ENCODE measurements at places on chromosomes 11 and 22.

- H3K4me3 ChIP-seq, result no peak overlapping the region
- no peak for DNase-seq
- H3K27ac ChIP-seq, result no peak overlapping the region
- no peaks in the 10 kb centered on the region for H3K36me3 ChIP-seq
- no peaks in the 10 kb centered on the region for H3K4me1 ChIP-seq
These were observed 77.9 kb downstream of the KCNQ1 start for GRCh38 chr11:2522631-2523255.

DNA sequence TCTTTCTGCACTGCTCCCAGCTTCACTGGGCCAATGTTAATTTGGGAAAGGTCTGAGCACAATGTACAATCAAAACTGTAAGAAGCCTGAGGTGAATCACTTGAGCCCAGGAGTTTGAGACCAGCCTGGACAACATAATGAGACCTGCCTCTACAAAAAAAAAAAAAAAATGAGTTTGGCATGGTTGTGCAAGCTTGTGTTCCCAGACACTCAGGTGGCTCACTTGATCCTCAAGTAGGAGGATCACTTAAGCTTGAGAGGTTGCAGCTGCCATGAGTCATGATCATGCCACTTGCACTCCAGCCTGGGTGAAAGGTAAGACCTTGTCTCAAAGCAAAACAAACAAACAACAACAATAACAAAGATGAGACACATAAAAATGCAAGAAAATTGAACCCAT, 38.6 kb upstream of the SC5D start:
- H3K27me3 ChIP-seq, result peaks cover 3% of the 10 kb centered on the region
- H3K36me3 ChIP-seq, result no peaks in the 10 kb centered on the region
- no peak for DNase-seq
- no peak overlapping the region for H3K27ac ChIP-seq

GRCh38 chr11:107184986-107185385, 166.7 kb upstream of the GUCY1A2 start:
- H3K27ac ChIP-seq, result no peak overlapping the region
- no peak overlapping the region for H3K4me3 ChIP-seq
- DNase-seq, result no peak
- no peaks in the 10 kb centered on the region for H3K36me3 ChIP-seq

GRCh38 chr11:16977136-16977993, 36.8 kb downstream of the PLEKHA7 start:
- no peak for DNase-seq
- no peaks in the 10 kb centered on the region for H3K27me3 ChIP-seq
- H3K4me3 ChIP-seq, result no peak overlapping the region
- H3K27ac ChIP-seq, result no peak overlapping the region
- peaks cover 10% of the 10 kb centered on the region for H3K4me1 ChIP-seq
- no peaks in the 10 kb centered on the region for H3K36me3 ChIP-seq

DNA sequence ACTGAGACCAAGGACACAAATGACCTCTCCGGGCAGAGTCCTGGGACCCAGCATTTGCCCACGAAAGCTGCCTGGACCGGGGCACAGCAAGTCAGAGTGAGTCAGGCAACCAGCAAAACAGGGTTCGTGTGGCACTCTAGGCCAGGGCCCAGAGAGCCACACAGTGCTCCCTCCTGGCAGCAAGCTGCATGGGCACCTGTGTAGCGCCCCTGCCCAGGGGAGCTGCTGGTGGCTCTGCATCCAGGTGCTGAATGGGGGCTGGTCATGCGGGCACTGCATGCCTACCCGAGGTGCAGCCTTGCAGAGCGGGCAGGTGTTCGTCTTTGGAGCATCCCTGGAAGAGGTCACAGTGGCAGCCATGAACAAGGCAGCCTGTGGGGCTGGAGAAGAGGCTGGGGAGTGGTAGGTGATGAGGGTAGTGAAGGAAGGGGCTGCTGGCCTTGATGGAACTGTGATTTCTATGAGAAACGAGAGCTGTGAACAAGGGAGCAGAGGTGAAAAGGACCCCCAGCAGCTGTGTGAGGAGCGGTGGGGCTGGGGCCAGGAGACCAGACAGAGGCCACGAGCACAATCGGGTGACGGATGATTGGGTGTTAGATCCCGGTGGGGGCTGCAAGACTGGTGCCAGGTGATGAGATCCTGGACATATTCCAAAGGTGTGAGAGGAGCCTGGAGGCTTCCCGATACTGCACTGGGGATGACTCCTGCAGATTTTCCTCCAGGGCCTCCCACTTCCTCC, 63.3 kb downstream of the DGCR2 start:
- no peaks in the 10 kb centered on the region for H3K4me1 ChIP-seq
- no peak for DNase-seq
- H3K4me3 ChIP-seq, result no peak overlapping the region
- no peak overlapping the region for H3K27ac ChIP-seq
- H3K36me3 ChIP-seq, result no peaks in the 10 kb centered on the region

- peaks cover 9% of the 10 kb centered on the region for H3K4me1 ChIP-seq
- H3K36me3 ChIP-seq, result peaks cover under 1% of the 10 kb centered on the region
- no peaks in the 10 kb centered on the region for H3K27me3 ChIP-seq
- 0 out of 2 replicates have a peak overlapping the region, but pooled peaks have one; percentile 4 for H3K27ac ChIP-seq
- no peak for DNase-seq
These were observed 30.7 kb downstream of the PPP2R1B start for GRCh38 chr11:111735262-111736116.

GRCh38 chr11:33310720-33311500, 53.7 kb downstream of the HIPK3 start:
- no peak overlapping the region for H3K27ac ChIP-seq
- no peaks in the 10 kb centered on the region for H3K4me1 ChIP-seq
- H3K27me3 ChIP-seq, result no peaks in the 10 kb centered on the region
- no peak overlapping the region for H3K4me3 ChIP-seq
- DNase-seq, result no peak

- H3K36me3 ChIP-seq, result no peaks in the 10 kb centered on the region
- H3K27ac ChIP-seq, result no peak overlapping the region
- H3K4me3 ChIP-seq, result no peak overlapping the region
These were observed 67.4 kb upstream of the PITPNB start for GRCh38 chr22:27986459-27986858.

- peaks cover 42% of the 10 kb centered on the region for H3K4me1 ChIP-seq
- no peak for DNase-seq
These were observed 8.0 kb upstream of the NUP160 start for GRCh38 chr11:47856186-47856585.

GRCh38 chr11:105033781-105034180, 1.2 kb downstream of the CASP1 start:
- H3K27ac ChIP-seq, result no peak overlapping the region
- H3K4me1 ChIP-seq, result no peaks in the 10 kb centered on the region
- H3K27me3 ChIP-seq, result no peaks in the 10 kb centered on the region

- peak overlapping the region; percentile 80 for H3K4me3 ChIP-seq
- H3K36me3 ChIP-seq, result peaks cover 6% of the 10 kb centered on the region
- peak overlapping the region; percentile 91 for H3K27ac ChIP-seq
- no peaks in the 10 kb centered on the region for H3K27me3 ChIP-seq
These were observed 1.2 kb upstream of the AHNAK start for GRCh38 chr11:62547691-62548281.

DNA sequence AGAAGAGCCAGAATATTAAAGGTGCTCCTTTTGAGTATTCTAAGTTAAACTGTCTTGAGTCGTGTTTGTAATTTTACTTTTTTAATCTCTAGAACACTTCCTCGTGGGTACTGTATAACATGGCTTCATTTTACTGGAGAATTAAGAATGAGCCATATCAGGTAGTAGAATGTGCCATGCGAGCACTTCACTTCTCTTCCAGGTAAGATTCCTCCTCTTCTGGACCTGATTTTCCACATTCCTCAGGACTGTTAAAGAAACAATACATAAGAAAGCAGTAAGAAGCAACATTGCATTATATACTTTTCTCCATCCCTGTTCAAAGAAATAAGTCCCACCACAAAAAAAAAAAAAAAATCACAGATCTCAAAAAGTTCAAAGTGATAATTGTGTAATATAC, 37.9 kb downstream of the TTC17 start:
- DNase-seq, result no peak
- H3K4me1 ChIP-seq, result no peaks in the 10 kb centered on the region
- peaks cover 60% of the 10 kb centered on the region for H3K36me3 ChIP-seq
- no peak overlapping the region for H3K4me3 ChIP-seq
- H3K27ac ChIP-seq, result no peak overlapping the region
- no peaks in the 10 kb centered on the region for H3K27me3 ChIP-seq

DNA sequence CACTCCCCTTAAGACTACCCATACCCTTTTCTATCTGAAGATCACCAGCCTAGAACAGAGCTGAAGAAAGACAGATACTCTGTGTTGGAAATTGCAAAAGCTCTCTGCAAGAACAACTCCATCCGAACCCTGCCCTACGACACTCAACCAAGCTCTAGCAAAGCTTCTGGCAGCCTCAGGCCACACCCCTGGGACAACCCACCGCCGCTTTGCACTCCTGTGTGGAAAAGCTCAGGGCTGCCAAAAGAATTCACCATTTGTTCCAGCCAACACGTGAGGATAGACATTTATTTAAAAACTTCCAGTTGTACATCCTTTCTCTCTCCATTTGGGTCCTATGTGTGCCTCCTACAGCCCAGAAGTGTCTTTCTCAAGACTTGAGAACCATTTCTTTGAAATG, 62.4 kb upstream of the CD5 start:
- H3K4me1 ChIP-seq, result no peaks in the 10 kb centered on the region
- H3K27me3 ChIP-seq, result no peaks in the 10 kb centered on the region
- no peak overlapping the region for H3K27ac ChIP-seq
- no peak overlapping the region for H3K4me3 ChIP-seq

DNA sequence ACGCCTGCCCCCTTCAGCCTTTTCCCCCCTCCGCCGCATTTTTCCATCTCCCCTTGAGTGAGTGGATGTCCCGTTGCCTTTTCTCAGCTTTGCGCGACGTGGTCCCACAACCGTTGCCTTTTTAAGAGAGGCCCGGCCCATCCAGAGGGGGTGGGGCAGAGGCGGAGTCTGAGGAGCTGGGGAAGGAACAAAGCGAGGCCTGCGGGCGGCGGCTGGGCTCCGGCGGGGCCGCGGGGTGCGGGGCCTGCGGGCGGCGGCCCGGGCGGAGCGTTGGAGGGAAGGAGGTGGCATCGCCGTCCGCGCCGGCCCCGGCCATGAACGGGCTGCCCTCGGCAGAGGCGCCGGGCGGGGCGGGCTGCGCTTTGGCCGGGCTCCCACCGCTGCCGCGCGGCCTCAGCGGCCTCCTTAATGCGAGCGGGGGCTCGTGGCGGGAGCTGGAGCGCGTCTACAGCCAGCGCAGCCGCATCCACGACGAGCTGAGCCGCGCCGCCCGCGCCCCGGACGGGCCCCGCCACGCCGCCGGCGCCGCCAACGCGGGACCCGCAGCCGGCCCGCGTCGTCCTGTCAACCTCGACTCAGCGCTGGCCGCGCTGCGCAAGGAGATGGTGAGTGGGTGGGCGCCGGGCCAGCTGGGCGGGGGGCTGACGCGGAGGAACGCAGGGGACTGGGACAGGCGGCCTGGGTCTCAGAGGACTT, at the start of gene FAM89B:
Gene FAM89B (plus strand): TSS at position 183 of the 696 bp plus-strand sequence. CDS start 132 bp downstream, at position 315.
- no peak for DNase-seq
- H3K4me1 ChIP-seq, result peaks cover 39% of the 10 kb centered on the region
- no peaks in the 10 kb centered on the region for H3K36me3 ChIP-seq
- H3K27ac ChIP-seq, result peak within 1 kb of the TSS; percentile 88

DNA sequence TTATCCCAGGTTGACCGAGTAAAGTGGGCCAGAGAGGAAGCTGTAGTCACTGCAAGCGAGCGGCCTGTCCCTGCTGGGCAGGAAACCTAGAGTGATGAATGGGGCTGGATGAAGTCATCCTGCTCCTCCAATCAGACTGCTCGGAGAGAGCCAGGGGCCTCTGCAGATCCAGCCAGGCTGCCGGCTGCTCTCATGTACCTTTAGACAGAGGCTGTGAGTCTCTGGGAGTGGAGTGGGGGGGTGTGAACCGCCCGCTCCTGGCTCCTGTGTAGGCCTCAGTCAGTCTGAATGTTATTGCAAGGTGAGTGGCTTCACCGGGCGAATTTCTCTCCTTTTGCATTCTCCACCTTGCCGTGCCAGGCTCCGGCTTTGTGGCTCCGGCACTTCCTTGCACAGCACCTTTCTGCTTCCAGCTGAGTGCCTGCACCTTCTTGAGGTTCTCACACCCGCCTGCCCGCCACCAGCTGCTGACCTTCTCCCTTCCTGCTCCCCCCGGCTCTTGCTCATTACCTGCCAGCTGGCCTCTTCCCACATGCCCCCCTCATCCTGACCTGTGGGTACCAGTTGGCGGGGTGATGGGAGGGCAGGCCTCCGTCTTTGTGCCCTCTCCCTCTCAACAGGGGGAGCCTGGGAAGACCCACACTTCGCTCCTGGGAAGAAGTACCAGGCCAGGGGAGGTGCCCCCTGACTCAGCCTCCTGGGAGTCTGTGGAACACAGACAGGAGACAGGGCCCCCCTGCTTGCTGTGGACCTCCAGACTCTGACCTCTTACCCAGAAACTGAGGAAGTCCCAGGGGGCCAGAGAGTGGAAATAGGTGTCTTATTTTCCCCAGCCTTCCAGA, 79.9 kb downstream of the GRAMD1B start:
- no peak overlapping the region for H3K27ac ChIP-seq
- H3K4me1 ChIP-seq, result peaks cover 3% of the 10 kb centered on the region
- no peak overlapping the region for H3K4me3 ChIP-seq
- no peak for DNase-seq

DNA sequence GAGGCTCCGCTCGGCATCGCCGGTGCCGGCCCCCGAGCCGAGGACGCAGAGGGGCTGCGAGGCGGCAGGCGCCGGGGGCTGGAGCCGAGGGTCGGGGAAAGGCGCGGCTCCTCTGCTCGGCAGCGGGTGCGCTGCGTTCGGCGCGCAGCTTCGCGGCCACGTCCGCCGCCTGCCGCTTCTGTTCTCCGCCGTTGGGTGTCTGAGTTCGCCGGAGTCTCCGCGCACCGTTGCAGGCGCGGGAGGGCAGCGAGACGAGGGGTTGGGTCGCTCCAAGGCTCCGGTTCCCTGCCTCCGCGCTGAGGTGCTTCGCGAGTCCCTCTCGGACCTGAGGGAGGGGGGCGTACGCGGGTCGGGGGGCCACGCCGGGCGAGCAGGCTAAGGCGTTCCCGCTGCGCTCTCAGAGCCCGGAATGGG, 347 bp downstream of the MN1 start:
- H3K4me3 ChIP-seq, result peak overlapping the region; percentile 58
- DNase-seq, result no peak
- H3K27ac ChIP-seq, result no peak overlapping the region
- H3K36me3 ChIP-seq, result no peaks in the 10 kb centered on the region
- no peaks in the 10 kb centered on the region for H3K27me3 ChIP-seq
- H3K4me1 ChIP-seq, result 0 out of 2 replicates have a peak, but pooled peaks cover 4% of the 10 kb centered on the region

GRCh38 chr11:79610678-79611077, 169.8 kb upstream of the TENM4 start:
- H3K4me1 ChIP-seq, result no peaks in the 10 kb centered on the region
- H3K27me3 ChIP-seq, result peaks cover 1% of the 10 kb centered on the region
- DNase-seq, result no peak
- no peaks in the 10 kb centered on the region for H3K36me3 ChIP-seq

- no peak overlapping the region for H3K4me3 ChIP-seq
- peak; percentile 92 for DNase-seq
- no peaks in the 10 kb centered on the region for H3K36me3 ChIP-seq
- no peaks in the 10 kb centered on the region for H3K27me3 ChIP-seq
These were observed 67.9 kb downstream of the YAP1 start for GRCh38 chr11:102177974-102178631.

GRCh38 chr11:76837696-76838677, 22.7 kb upstream of the ACER3 start:
- H3K4me3 ChIP-seq, result no peak overlapping the region
- peaks cover 3% of the 10 kb centered on the region for H3K27me3 ChIP-seq
- peaks cover 3% of the 10 kb centered on the region for H3K4me1 ChIP-seq
- H3K27ac ChIP-seq, result no peak overlapping the region

GRCh38 chr11:107689317-107690202, 22.3 kb downstream of the SLN start:
- peak overlapping the region; percentile 12 for H3K4me3 ChIP-seq
- no peak overlapping the region for H3K27ac ChIP-seq
- H3K4me1 ChIP-seq, result peaks cover 7% of the 10 kb centered on the region
- no peak for DNase-seq

GRCh38 chr11:35735411-35735810, 72.8 kb downstream of the TRIM44 start:
- no peak for DNase-seq
- no peak overlapping the region for H3K27ac ChIP-seq
- peaks cover 3% of the 10 kb centered on the region for H3K36me3 ChIP-seq
- no peaks in the 10 kb centered on the region for H3K4me1 ChIP-seq
- H3K4me3 ChIP-seq, result no peak overlapping the region

All from Panc1 (cell line).